NCI-H1417 treated with DMSO at 0.1 percent for 48 hours (cell line): ENCODE measurements at places on chromosomes 5 and 9.

DNA sequence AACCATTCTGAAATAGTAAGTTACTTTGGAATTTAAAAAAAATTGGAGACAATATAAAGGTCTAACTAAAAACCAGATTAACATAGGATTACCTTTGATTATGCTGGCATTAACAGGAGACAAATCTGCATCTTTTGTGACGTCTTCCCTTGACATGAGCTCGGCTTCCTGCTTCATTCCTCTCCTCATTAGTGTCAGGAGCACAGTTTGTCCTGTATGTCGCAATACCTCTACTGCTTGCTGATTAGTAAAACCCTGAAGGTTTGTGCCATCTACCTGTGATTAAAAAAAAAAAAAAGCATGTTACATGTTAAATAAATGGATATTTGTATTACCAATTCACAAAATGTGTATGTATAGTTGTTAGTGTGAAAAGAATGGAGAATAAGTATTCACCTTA is 73.7 kb downstream of the MPDZ start:
- no peak for DNase-seq

- no peak for DNase-seq
Observed at GRCh38 chr5:93911609-93912008, 170.2 kb upstream of the POU5F2 start.

- DNase-seq = no peak
Observed at GRCh38 chr5:171724468-171725204, 61.0 kb upstream of the SMIM23 start.

GRCh38 chr9:134561427-134562145 is 80.0 kb upstream of the COL5A1 start:
- no peak for DNase-seq

DNA sequence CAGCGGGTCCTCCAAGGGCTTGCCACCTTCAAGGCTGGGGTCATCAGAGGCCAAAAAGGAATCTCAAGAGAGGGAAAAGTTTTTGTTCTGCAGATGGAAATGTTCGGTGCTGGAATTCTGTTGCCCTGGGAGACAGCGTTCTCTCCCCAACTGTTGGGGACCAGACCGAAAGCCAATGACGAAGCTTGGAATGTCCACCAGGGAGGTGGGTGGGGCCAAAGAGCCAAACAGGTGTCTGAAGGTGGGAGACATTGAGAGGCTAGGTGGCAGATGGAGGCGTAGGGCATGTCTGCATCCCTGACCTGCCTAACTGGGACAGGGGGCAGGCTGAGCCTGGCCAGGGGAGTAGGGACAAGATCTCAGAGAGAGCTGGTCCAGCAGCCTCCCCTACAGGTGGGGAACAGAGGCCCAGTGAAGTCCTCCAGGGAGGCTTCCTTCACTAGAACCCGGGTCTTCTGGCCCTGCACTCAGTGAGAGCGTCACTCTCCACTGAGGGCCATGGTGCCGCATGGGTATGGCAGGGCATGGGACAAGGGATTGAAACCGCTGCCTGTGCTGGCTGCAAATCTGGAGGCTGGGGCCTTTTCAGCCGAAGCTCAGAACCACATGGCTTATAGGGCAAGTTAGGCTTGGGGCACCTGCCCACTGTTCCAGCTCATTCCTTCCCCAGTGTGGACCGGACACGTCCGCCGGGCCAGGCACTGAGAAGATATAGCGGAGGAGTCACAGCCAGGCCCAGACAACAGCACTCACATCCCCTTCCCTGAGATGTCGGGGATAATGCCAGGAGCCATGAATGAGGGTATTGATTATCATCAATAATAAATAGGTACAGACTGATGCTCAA is 5.0 kb upstream of the FAM78A start:
- DNase-seq = no peak

GRCh38 chr9:123796094-123796493 is 133.8 kb downstream of the DENND1A start:
- DNase-seq = no peak

- no peak for DNase-seq
Observed at GRCh38 chr5:10233505-10233904, 16.2 kb downstream of the ATPSCKMT start.
